Activated CD8-positive, alpha-beta T cell treated with anti-CD3 and anti-CD28 coated beads for 36 hours (primary cell): ENCODE measurements at places on chromosomes 6 and 20. TPM values are rescaled to one million over a fixed set of nuclear protein-coding genes. Genes with fewer than 3 reads are reported as not detected.
A peak's percentile ranks its signal among the peaks of the same experiment; 100 is the strongest.

BTBD3 gene
- 4.9 TPM for total RNA-seq

DNA sequence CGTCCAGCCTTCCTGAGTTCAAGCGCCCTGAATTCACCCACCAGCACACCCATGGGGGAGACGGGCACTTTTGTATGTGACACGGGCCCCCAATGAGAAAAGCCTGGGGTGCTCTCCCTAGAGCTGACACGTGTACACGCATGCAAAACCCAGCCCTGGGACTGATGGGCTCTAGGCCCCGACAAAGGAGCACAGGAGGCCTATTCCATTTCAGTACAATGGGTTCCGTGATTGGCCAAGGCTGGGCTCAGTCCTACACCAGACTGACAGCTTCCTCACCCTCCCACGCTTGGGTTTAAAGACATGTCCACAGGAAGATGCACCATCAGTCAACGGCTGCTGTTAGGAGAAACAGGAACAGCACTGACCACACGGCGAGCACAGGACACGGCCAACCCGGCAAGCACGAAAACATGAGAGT is 8.8 kb downstream of the ZBTB46 start:
- DNase-seq: no peak
- H3K4me1 ChIP-seq: peaks cover 8% of the 10 kb centered on the region
- H3K27me3 ChIP-seq: peaks cover 15% of the 10 kb centered on the region
- H3K36me3 ChIP-seq: no peaks in the 10 kb centered on the region
- no peak overlapping the region for H3K4me3 ChIP-seq

- no peak overlapping the region for H3K4me3 ChIP-seq
- no peaks in the 10 kb centered on the region for H3K4me1 ChIP-seq
- no peaks in the 10 kb centered on the region for H3K36me3 ChIP-seq
- no peak overlapping the region for H3K27ac ChIP-seq
These were observed 65.3 kb downstream of the BTBD3 start for GRCh38 chr20:11982955-11983470.

DNA sequence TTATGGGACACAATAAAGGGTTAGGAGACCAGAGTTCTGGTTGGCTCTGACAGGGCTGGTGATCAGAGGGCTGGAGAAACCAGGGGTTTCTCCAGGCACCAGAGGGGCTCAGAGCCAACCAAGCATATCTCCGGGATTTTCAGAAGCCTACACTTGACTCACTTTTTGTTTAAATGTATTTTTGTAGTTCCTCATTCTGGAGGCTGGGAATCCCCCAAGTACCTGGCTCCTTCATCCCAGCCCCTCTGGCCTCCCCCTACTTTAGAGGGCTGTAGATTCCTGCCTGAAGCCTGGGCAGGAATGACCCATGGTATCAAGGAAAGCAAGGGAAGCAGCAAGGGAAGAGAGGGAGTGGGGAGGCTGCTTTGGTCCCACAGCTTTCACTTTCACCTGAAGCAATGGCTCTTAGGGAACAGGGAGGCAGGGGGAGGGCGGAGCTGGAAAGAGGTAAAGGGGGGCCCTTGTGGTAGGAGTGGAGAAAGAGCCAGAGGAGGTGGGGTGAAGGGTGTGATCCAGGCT is 973 bp downstream of the CD40 start:
- DNase-seq: no peak
- H3K4me3 ChIP-seq: peak overlapping the region; percentile 88
- H3K27me3 ChIP-seq: peaks cover 10% of the 10 kb centered on the region
- no peak overlapping the region for H3K27ac ChIP-seq

DNA sequence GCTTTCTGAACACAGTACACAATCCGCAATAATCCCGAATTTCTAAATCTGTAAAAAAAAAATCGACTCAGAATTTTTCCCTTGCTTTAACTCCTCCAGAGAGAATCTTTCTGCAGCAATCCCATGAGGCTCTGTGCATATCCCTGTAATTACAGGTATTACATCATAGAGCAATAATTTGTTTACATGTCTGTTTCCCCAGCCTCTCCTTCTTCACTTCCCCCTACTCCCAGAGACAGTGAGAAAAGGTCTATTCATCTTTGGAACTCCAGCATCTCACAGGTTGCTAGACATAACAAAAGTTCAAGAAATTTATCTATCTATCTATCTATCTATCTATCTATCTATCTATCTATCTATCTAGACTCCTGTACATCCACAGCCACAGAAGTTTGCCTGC is 26.0 kb downstream of the KLHL31 start:
- no peak overlapping the region for H3K4me3 ChIP-seq
- H3K4me1 ChIP-seq: peaks cover 3% of the 10 kb centered on the region
- H3K27ac ChIP-seq: no peak overlapping the region
- H3K36me3 ChIP-seq: no peaks in the 10 kb centered on the region

GRCh38 chr6:148538261-148539190 is 195.9 kb downstream of the SASH1 start:
- no peak overlapping the region for H3K27ac ChIP-seq
- DNase-seq: no peak
- H3K27me3 ChIP-seq: peaks cover 18% of the 10 kb centered on the region
- no peaks in the 10 kb centered on the region for H3K36me3 ChIP-seq
- no peaks in the 10 kb centered on the region for H3K4me1 ChIP-seq
